ENCODE measurements at places on chromosomes 16 and 17. TPM values are rescaled to one million over a fixed set of nuclear protein-coding genes. Genes with fewer than 3 reads are reported as not detected.
A peak's percentile ranks its signal among the peaks of the same experiment; 100 is the strongest.

DNA sequence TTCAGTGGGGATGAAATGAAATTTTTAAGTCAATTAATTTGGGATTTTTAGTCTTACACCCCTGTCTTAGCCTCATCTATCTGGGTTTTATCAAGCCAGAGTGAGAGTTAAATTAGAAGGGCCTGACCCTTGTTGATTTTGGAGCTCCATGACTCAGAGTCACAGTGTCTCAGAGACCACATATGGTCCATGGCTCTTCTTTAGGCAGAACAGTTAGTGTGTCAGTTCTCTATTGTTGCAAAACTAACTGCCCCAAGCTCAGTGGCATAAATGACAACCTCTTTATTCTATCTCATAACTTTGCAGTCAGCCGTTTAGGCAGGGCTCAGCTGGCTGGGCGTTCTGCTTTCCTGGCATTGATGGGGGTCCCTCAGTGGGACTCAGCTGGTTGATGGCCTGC, 44.7 kb downstream of the IRF8 start:
- no peak for DNase-seq

DNA sequence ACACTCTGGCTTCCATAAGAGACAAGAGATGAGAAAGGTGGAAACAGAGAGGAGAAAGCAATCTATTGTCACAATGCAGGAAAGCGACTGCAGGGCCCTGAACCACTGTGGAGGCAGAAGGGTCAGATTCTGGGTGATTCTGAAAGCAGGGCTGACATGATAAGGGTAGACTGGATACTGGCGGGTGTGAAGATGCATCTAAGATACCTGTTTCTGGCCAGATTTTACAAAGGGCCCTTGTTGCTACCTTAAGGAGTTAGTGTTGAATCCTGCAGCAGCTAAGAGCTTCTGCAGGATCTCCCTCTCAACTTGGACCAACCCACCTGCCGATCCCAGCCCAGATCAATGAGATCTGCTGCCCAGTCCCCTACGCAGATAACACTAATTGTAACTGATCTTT, 6.1 kb upstream of the MEFV start:
- DNase-seq = no peak

- DNase-seq = no peak
Observed at GRCh38 chr17:36597226-36597625, 4.2 kb upstream of the MRM1 start.

GRCh38 chr16:77298418-77299360, 99.5 kb downstream of the SYCE1L start:
- DNase-seq = no peak

- DNase-seq = no peak
Observed at GRCh38 chr17:76078860-76079534, at the start of gene ZACN. Gene ZACN (plus strand): TSS chr17:76079182. CDS start chr17:76079265, 83 bp downstream.

DNA sequence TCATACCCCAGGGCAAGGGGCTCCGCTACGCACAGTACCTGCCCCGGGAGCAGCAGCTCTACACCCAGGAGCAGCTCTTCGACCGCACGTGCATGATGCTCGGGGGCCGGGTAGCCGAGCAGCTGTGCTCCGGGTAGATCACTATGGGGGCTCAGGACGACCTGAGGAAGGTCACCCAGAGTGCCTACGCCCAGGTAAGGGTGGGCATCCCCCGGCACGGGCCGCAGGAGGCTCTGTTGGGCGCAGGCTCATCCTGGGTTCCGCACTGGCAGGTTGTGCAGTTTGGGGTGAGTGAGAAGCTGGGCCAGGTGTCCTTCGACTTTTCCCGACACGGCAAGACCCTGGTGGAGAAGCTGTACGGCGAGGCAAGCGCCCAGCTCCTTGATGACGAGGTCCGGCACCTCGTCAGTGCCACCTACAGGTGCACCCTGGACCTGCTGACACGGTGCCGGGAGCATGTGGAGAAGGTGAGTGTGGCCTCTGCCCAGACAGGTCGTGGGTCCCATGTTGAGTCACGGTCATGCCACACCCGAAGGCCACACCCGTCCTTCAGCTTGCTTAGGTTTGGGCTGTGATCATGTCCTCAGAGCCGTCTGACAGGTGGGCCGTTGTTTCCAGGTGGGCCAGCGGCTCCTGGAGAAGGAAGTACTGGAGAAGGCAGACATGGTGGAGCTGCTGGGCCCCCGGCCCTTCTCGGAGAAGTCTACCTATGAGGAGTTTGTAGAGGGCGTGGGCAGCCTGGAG, 19.3 kb downstream of the DBNDD1 start:
- DNase-seq = no peak

- no peak for DNase-seq
Observed at GRCh38 chr16:30622455-30623032, 12.4 kb upstream of the ZNF689 start.

DNA sequence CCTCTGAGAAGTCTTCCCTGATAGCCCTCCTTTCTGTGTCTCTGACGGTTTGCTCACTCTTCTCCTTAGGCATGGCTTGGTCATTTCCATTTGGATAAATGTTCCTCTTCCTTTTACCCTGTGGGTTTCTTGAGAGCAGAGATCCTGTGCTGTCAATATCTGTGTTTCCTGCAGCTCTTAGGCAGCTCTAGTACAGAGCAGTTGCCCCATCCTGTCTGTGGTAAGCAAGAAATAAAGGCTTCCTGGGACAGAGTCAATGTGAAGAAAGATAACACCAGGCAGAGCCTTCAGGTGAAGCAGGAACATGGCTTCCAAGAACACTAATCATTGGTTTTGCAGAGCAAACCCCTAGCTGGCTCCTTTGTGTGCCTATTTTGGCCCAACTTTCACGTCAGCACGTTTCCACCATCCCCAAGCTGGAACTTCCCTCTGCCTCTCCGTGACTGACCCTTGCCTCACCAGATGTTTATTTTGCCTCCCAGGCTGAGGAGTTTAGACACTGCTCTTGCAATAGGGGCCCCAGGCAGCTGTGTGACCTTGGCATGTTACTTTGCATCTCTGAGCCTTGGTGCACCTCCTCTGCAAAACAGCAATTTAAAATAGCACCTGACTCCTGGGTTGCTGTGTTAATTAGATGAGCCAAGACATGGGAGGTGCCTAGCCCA, 49.6 kb upstream of the SIAH1 start:
- no peak for DNase-seq

GRCh38 chr16:55273959-55274358, 50.0 kb upstream of the IRX6 start:
- DNase-seq = no peak

DNA sequence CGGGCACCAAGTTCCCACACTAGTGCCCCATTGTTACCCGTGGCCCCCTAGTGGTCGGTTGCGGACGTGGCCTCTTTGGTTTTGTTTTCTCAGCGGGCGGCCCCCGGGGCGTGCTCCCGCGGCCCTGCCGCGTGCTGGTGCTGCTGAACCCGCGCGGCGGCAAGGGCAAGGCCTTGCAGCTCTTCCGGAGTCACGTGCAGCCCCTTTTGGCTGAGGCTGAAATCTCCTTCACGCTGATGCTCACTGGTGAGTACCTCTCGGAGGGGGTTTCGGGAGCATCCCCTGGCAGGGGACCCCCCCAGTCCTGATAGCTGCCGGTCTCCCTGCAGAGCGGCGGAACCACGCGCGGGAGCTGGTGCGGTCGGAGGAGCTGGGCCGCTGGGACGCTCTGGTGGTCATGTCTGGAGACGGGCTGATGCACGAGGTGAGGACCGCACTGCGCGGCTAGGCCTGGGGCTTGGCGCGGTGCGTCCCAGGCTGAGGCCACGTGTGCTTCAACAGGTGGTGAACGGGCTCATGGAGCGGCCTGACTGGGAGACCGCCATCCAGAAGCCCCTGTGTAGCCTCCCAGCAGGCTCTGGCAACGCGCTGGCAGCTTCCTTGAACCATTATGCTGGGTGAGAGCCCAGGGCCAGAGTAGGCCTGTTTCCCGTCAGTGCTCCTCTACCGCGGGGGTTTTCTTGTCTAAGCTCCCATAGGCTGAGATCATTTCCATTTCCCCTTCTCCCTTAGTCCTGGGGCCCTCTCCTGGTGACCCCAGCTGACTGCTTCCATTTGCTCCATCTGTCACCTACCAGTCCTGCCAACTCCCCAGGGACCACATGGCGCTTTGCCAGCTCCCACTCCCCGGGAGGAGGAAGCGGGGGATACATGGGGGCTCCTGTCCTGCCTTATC, 1.7 kb downstream of the SPHK1 start:
- DNase-seq = peak; percentile 78

GRCh38 chr17:74737299-74738050, 419 bp downstream of the RAB37 start:
- DNase-seq = peak; percentile 65

DNA sequence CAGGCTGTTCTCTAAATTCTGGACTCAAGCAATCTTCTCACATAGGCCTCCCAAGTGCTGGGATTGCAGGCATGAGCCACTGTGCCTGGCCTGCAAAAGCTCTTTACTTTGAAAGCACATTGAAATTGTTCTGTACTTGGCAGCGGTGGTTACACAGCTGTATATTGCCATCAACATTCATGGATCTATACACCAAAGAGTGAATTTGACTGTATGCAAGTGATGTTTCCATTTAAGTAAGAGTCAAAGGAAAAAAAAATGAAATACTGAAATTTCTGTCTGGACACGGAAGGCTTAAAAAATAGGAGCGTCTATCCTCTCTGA, 450.6 kb upstream of the PSMD7 start:
- no peak for DNase-seq

DNA sequence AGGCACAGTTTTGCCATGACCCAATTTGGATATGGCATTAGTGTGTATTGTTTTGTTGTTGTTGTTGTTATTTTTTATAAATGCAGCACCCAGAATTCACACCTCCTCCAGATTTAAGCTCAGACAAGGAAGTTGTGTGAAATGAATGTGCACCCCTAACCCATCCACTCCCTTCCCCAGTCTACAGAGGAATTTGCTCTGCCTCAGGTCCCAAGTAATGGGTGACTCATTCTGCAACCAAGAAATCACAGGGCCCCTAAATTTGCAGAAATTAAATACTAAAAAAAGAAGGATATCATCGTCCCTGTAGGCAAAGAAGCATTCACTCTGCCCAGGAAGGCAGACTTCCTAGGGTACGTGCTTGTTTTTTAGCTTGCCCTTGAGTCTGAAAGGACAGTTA, 62.3 kb downstream of the CLEC16A start:
- DNase-seq = no peak

DNA sequence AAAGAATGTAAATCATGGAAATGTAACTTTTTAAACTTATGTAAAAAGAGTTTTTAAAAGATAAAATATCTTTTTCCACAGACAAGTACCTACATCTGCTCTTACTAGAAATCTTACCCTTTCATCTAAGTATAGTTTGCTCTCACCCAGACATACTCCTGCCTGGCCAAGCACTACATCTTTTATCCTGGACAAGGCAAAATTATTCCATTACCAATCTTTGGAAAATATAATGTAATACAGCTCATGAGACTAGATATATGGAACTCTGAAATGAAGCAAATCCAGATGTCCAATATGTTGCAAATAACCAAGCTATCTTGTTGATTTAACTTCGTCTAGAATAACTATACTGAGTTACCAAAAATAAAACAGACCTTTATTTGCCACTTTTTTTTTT, 50.0 kb downstream of the VMP1 start:
- no peak for DNase-seq

DNA sequence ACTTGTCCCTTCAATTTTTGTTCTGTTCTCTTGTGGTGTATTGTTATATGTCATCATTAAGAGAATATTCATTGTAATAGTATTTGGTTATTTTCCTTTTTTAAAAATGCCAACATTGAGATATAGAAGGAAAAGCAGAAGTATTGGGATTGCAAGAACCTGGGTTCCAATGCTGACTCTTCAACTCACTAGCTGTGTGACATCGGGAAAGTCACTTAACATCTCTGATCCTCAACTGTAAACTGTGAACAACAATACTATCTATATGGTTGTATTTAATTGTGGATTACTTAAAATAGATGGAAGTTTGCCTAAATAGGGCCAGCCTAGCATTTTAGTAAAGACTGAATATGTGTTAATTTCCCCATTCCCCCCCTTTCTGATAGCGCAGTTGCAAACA, 55.8 kb downstream of the TMEM186 start:
- DNase-seq = no peak

GRCh38 chr17:69605571-69605970, 191.1 kb downstream of the MAP2K6 start:
- DNase-seq = no peak

- no peak for DNase-seq
Observed at GRCh38 chr17:65446043-65446442, 115.4 kb downstream of the AXIN2 start.

DNA sequence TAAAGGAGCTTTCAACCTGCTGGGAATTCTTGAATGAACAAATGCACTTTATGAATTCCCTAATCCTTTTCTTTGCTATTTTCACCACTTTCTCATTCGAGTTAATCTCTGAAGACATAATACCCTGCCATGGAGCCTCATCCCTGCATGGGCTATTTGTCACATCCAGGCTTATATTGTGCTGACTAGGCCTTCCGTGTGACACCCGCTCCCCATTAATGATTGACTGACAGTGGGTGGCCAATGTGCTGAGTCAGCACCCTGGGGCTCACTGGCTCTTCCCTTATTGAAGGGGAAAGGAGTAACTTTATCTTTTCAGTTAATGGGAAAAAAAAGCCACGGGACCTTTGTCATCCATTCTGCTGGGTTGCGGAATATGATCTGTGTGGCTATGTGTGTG, 1024.8 kb upstream of the EEF2KMT start:
- DNase-seq = no peak

DNA sequence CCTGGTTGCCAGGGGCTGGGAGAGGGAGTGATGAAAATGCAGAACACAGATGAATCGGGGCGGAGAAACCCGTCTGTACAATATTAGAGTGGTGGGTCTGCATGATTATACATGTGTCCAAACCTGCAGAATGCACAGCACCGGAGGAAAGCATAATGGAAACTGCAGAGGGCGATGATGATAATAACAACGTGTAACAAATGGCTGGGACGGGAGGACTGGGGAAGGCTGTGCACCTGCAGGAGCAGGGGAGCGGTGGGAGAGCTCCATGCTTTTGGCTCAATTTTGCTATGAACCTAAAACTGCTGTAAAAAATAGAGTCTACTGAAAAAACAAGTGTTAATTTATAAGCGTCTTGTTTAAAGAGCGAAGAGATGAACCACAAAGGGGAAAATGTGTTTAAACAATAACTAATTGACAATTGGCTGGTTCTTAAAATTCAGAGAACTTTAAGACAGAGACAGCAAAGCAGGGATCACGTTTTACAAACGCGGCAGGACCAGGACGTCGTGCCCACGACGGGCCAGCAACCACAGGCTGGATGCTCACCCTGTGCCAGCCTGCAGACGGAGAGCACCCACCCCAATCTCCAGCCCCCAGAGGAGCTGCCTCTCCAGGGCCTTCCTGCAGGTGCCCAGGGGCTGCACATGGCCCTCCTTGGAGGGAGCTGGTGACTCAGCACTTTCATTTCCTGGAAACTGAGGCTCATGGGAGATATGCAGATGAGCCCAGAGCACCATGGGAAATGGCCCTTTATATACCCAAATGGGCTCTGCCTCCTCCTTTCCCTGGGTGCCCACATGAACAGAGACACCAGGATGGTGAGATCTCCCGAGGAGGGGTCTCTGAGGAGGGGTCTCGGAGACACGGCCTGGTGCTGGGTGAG, at the start of gene TEX19:
TSS of gene TEX19 (plus strand) at position 783 of the 886 bp plus-strand sequence. CDS start 2,904 bp downstream, outside the sequence.
- no peak for DNase-seq

GRCh38 chr17:75240394-75241142, 20.8 kb downstream of the GGA3 start:
- no peak for DNase-seq

The CCL1 gene
- total RNA-seq = not detected

The FOXL1 gene
- total RNA-seq = 0.28 TPM

The ERN2 gene
- total RNA-seq = 0.05 TPM

The HS3ST4 gene
- not detected for total RNA-seq

The HOXB8 gene
- 0.15 TPM for total RNA-seq

The SCN4A gene
- 0.10 TPM for total RNA-seq

The SNF8 gene
- total RNA-seq = 53.4 TPM

The PRSS33 gene
- total RNA-seq = not detected
